ENCODE measurements at places on chromosomes 2 and 18. TPM values are rescaled to one million over a fixed set of nuclear protein-coding genes. Genes with fewer than 3 reads are reported as not detected.

The GGCX gene
- 44.4 TPM for total RNA-seq

The SH3BP4 gene
- 38.9 TPM for total RNA-seq

The RBMS1 gene
- total RNA-seq: 51.0 TPM

The ADGRF3 gene
- total RNA-seq: 0.15 TPM

The PLCD4 gene
- total RNA-seq: 0.80 TPM

The CFAP65 gene
- 0.17 TPM for total RNA-seq

The TNFRSF11A gene
- 7.1 TPM for total RNA-seq

The SRD5A2 gene
- 0.02 TPM for total RNA-seq

The RPL31 gene
- 2,213 TPM for total RNA-seq

The ALPI gene
- total RNA-seq: not detected

The FNDC4 gene
- 4.5 TPM for total RNA-seq

The SERPINB11 gene
- 0.03 TPM for total RNA-seq

The ZC3H6 gene
- 0.42 TPM for total RNA-seq

The ACSL3 gene
- total RNA-seq: 149 TPM

The RFTN2 gene
- total RNA-seq: not detected

The BOLL gene
- total RNA-seq: not detected

The CACNB4 gene
- 0.14 TPM for total RNA-seq

The MEX3C gene
- total RNA-seq: 18.7 TPM

The UGT1A4 gene
- total RNA-seq: not detected

The LYG1 gene
- total RNA-seq: 1.7 TPM

The GNAL gene
- 5.8 TPM for total RNA-seq

The TBR1 gene
- total RNA-seq: 0.05 TPM

The GCG gene
- total RNA-seq: not detected

The MOCOS gene
- 2.9 TPM for total RNA-seq

The RESP18 gene
- total RNA-seq: not detected

The CXCR1 gene
- not detected for total RNA-seq

The C2orf66 gene
- 0.08 TPM for total RNA-seq

The ABHD1 gene
- total RNA-seq: 1.6 TPM

The ITM2C gene
- total RNA-seq: 82.8 TPM

The LYPD6 gene
- 0.07 TPM for total RNA-seq

The FLACC1 gene
- total RNA-seq: 0.14 TPM

The ZNF396 gene
- total RNA-seq: 0.89 TPM

The SCYGR5 gene
- total RNA-seq: not detected

The LYG2 gene
- not detected for total RNA-seq

The LRATD1 gene
- total RNA-seq: 0.17 TPM

The DQX1 gene
- 0.14 TPM for total RNA-seq

The KLHL30 gene
- total RNA-seq: 0.16 TPM

The LINC00305 gene
- total RNA-seq: not detected

The CNTNAP5 gene
- not detected for total RNA-seq

The NEU2 gene
- not detected for total RNA-seq

The IL1RL1 gene
- 1.2 TPM for total RNA-seq

The ACTG2 gene
- 0.40 TPM for total RNA-seq

The ANO7 gene
- 1.6 TPM for total RNA-seq

The DYSF gene
- 0.55 TPM for total RNA-seq

The SERPINB10 gene
- total RNA-seq: not detected

The CD8B gene
- total RNA-seq: not detected

The FAM136A gene
- 93.2 TPM for total RNA-seq

The IL36RN gene
- total RNA-seq: 0.02 TPM

The TM4SF20 gene
- total RNA-seq: 7.0 TPM

The C2orf15 gene
- total RNA-seq: 0.51 TPM

The SERPINB3 gene
- 0.06 TPM for total RNA-seq

The MAP3K19 gene
- not detected for total RNA-seq

Measured in A549 treated with AZD2906 at 1 μM for 4 hours (cell line).